ENCODE measurements at places on chromosomes 7 and 10. TPM values are rescaled to one million over a fixed set of nuclear protein-coding genes. Genes with fewer than 3 reads are reported as not detected.

Gene LIPJ
- total RNA-seq, result not detected

Gene KAZALD1
- total RNA-seq, result 0.23 TPM

Gene TEX36
- not detected for total RNA-seq

Gene CD36
- total RNA-seq, result 0.47 TPM

Gene GALNT17
- total RNA-seq, result not detected

Gene CAV1
- total RNA-seq, result 764 TPM

Gene TMEM270
- total RNA-seq, result not detected

Gene GIMAP6
- total RNA-seq, result not detected

Gene PRR15
- 6.3 TPM for total RNA-seq

Gene GRM3
- total RNA-seq, result not detected

Gene TCERG1L
- 0.31 TPM for total RNA-seq

Gene METTL2B
- total RNA-seq, result 38.0 TPM

Gene VPS37D
- total RNA-seq, result 2.9 TPM

Gene WASHC2C
- total RNA-seq, result 17.1 TPM

Gene PCLO
- 4.1 TPM for total RNA-seq

Gene OTUD1
- total RNA-seq, result 9.3 TPM

Gene AKR1C4
- not detected for total RNA-seq

Gene ATXN7L1
- 1.8 TPM for total RNA-seq

Gene CALHM1
- not detected for total RNA-seq

Gene OR2A5
- total RNA-seq, result not detected

Gene GIMAP1
- total RNA-seq, result not detected

Gene STEAP4
- total RNA-seq, result 0.76 TPM

Gene CH25H
- not detected for total RNA-seq

Gene GNAT3
- total RNA-seq, result not detected

Gene RADIL
- not detected for total RNA-seq

Gene VPS41
- total RNA-seq, result 12.0 TPM

Gene PDZD7
- 0.23 TPM for total RNA-seq

Gene THNSL1
- total RNA-seq, result 3.0 TPM

Gene GSTO2
- total RNA-seq, result 50.1 TPM

Gene MEIG1
- total RNA-seq, result not detected

Gene SMKR1
- total RNA-seq, result not detected

Gene CPXM2
- total RNA-seq, result under 0.01 TPM

Gene ATG9B
- 0.08 TPM for total RNA-seq

Gene CALN1
- total RNA-seq, result not detected

Gene NIPSNAP2
- total RNA-seq, result 53.3 TPM

Gene SPDYE5
- not detected for total RNA-seq

Gene GIMAP7
- total RNA-seq, result not detected

Gene TDRD1
- total RNA-seq, result 0.31 TPM

Gene SYT15B
- total RNA-seq, result not detected

Gene MALRD1
- 0.08 TPM for total RNA-seq

Gene FGL2
- total RNA-seq, result 0.15 TPM

Gene CADPS2
- 3.4 TPM for total RNA-seq

Gene SLC26A3
- total RNA-seq, result not detected

Gene CYP3A7
- total RNA-seq, result not detected

Gene WNT8B
- not detected for total RNA-seq

Gene ACADSB
- 1.6 TPM for total RNA-seq

Gene RET
- 2.5 TPM for total RNA-seq

Gene CDNF
- 0.47 TPM for total RNA-seq

Gene LEP
- 0.04 TPM for total RNA-seq

Gene IKZF1
- total RNA-seq, result not detected
